ENCODE measurements at places on chromosomes 3 and 15.

GRCh38 chr3:50117120-50117519, 28.4 kb downstream of the RBM5 start:
- H3K4me3 ChIP-seq = no peak overlapping the region
- no peak overlapping the region for H3K27ac ChIP-seq
- no peak for DNase-seq
- peaks cover 11% of the 10 kb centered on the region for H3K27me3 ChIP-seq
- peaks cover 43% of the 10 kb centered on the region for H3K36me3 ChIP-seq

DNA sequence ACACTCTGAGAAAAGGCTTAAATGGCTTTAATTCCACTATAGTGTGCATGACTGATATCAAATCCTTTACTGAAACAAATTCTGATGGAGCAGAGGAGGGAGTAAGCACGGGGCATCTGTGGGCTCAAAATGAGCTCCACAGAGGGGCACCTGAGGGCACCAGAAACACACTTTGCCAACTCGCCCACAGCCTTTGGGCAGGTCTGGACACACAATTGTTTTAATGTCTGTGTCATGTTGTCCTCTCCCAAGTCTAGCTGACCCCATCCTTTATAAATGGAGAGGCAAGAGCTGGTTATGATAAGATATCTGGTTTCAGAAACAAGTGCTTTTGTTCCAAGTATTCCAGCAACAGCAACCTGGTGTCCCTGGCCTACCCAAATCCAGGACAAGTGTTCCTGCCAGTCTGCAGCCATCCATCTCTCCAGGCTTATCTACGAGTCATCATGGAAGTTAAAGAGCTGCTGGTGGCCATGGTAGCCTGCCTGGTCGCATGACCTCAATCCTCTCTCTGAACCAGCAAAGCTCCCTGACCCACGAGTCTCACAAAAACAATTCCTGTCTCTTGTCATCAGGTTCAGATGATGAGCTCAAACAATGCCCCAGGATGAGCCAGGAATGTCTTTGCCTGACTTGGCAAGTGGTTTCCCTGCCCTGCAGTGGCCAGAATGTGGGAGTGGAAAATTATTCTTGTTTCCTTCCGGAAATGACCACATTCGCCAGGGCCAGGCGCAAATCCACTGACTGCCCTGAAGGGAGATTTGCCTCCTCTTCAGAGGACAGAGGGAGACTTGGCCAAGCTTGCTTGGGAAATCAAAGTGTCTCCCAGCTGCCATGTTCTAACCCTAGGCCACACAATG, 64.4 kb upstream of the TPM1 start:
- no peaks in the 10 kb centered on the region for H3K27me3 ChIP-seq
- peak overlapping the region; percentile 92 for H3K27ac ChIP-seq
- peaks cover 62% of the 10 kb centered on the region for H3K4me1 ChIP-seq
- peak; percentile 90 for DNase-seq

DNA sequence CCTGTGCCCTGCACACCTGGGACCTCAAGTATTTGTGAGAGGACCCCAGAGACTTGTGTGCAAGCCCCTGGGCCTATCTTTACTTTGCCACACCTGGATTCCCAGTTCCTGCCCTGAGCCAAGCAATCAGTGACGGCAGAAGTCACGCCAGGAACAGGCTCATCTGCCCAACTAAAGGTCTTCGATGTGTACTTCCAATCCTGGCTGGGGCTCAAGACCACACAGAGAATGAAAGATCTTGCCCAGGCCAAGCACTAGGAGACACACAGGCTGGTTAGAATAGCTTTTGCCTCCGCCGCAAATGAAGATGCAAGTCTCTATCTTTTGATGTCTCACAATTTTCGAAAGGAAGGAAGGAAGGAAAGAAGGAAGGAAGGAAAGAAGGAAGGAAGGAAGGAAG, 228.8 kb downstream of the OCA2 start:
- H3K4me3 ChIP-seq = no peak overlapping the region
- no peak for DNase-seq
- peaks cover 2% of the 10 kb centered on the region for H3K27me3 ChIP-seq
- no peak overlapping the region for H3K27ac ChIP-seq
- peaks cover 8% of the 10 kb centered on the region for H3K36me3 ChIP-seq
- no peaks in the 10 kb centered on the region for H3K4me1 ChIP-seq

DNA sequence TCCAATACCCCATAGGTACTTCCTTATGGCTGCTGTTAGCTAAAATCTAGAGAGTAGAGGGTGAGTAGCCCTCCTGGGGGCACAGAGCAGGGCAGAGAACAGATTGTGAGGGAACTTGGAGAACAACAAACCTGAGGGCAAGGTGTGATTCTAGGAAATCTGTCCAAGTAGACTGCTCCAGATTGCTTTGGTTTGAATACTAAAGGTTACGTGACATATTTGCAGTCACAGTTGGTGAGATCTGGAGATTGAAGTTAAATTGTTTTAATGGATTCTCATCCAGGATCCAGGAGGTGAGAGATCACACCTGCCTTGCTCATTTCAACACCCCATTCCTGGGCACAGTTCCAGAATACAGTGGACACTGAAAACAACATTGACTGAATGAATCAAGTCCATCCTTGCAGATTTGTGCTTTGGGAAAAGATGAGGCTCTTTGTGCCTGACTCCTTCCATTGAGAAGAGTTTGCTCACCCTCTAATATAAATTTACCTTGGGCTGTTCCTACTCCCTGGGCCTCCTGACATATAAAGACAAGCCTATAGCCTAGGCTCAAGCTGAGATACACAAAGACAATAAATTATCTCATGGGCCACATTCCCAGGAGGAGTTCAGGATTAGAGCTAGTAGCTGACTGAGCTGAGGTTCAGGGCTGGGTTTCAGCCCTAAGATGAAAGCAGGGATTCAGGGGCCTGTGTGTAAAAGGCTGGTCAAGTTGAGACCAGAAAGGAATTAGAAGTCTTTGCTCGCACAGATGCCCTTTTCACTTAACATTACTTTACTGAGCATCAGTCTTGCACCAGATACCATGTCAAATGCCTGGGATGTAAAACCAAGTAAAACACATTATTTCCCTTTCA, 400.9 kb upstream of the MCTP2 start:
- DNase-seq = no peak
- H3K27me3 ChIP-seq = peaks cover 2% of the 10 kb centered on the region
- H3K4me3 ChIP-seq = no peak overlapping the region
